RPMI7951 (cell line): ENCODE measurements at places on chromosomes 16 and 17.

GRCh38 chr16:53517851-53518250 lies 14.8 kb upstream of the AKTIP start:
- DNase-seq = no peak

DNA sequence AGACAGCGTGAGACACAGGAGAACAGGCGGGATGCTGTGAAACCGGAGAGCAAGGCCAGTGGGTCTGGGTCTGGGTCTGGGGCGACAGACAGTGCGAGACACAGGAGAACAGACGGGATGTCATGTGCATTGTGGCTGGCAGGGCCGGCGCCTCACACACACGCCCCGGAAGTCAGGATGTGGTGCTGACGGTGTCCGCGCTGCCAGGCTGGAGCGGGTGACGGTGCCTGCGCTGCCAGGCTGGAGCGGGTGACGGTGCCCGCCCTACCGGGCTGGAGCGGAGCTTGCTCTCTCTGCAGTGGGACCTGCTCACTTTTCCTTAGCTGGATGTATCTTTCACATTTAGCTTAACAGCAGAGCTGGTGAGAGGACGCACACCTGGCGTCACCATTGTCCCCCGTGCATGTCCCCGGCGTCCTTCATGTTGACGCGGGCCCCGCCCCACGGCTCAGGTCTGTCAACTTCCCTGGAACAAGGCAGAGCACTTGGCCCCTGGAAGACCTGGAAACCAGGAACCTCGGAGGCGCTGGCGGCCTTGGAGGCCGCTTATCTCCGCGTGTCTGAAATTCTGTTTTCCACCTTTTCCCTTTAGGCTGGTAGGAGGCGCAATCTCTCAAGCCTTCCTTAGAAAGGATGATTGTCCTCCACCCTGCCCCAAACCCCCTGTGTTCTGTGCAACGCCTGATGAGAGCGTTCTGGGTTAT lies 43.0 kb upstream of the ZNF750 start:
- no peak for DNase-seq

DNA sequence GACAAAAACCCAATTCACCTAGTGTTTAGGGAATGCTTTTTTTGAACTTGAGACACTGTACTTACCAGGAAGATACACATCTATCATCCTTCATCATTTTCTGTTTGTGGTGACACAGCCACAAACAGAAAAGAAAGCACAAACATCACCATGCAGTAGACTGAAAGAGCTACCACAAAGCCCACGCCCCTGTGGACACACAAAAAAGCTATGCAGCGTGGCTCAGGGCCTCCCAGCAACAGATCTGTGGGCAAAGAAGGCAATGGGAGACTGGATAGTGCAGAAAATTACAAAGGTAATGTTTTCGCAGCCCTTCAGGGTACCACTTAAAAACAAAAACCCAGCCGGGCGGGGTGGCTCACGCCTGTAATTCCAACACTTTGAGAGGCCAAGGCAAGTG lies 9.6 kb downstream of the COTL1 start:
- no peak for DNase-seq

DNA sequence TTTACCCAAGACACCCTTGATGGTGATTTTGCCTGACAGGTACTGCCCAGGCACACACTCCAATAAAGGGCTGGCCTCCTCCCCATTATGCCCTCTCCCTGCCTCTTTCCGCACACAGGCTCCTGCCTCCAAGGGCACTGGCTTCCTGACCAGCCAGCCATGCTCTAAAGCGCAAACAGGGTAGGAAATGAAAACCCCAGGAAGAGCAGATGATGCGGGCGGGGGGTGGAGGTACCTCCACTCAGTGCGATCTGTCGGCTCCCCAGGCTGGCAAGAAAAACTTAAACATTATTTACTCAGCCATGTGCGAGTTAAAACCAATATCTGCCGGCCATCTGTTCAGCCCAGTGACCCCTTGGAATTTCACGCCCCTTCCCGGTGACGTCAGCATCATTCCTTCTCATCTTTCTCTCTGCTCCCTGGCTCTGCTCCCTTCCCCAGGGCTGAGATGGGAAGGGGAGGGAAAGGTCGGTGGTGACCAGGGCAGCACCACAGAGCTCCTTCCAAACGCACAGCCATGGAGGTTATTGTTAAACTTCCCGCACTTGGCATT lies 262.5 kb downstream of the CBLN1 start:
- DNase-seq = peak; percentile 50

- no peak for DNase-seq
Measured at GRCh38 chr16:4384509-4384942, 12.9 kb downstream of the VASN start.

GRCh38 chr17:55709984-55710383 lies 12.7 kb downstream of the TMEM100 start:
- DNase-seq = no peak

- DNase-seq = peak; percentile 58
Measured at GRCh38 chr16:14181371-14182050, 110.4 kb downstream of the MRTFB start.

DNA sequence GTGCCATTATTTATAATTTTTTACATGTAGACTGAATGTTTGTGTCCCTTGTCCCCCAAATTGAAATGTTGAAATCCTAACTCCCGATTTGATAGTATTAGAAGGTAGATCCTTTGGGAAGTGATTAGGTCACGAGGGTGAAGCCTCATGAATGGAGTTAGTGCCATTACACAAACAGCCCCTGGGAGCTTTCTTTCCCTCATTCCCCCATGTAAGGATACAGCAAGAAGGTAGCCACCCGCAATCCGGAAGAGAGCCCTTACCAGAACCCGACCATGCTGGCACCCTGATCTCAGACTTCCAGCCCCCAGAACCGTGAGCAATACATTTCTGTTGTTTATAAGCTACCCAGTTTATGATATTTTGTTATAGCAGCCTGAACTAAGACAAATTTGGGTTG lies 143.2 kb downstream of the NPIPB5 start:
- DNase-seq = no peak

DNA sequence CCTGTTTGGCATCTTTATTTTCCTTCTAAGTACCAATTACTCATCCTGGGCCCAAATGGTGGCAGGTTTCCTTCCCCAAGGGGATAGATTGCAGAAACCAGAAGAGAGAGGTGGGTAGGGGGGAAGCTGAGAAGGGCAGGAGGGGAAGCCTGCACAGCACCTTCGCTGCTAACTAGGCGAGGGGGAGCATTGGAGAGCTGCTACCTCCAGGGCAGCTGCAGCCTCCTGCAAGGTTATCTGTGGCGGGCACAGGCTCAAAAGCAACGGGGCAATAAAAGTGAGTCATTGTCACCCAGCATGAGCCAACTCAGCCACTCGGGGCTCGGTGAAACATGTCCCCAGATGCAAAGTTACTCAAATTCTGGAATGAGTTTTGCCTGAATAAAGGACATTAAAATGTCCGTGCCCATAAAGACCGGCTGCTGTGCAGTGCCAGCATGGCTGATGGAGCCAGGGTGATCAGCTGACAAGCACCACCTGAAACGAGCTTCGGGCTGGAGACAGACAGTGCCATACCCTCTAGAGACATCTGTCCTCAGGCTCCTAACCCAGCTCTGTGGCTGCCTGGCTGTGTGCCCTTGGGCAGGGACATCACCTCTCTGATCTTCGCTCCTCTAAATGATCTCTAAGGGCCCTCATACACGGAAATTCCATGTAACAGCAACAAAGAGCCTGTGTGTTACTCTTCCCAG lies 68.1 kb upstream of the GRIN2A start:
- no peak for DNase-seq

- peak; percentile 28 for DNase-seq
Measured at GRCh38 chr16:72013389-72013788, 4.8 kb downstream of the DHODH start.

DNA sequence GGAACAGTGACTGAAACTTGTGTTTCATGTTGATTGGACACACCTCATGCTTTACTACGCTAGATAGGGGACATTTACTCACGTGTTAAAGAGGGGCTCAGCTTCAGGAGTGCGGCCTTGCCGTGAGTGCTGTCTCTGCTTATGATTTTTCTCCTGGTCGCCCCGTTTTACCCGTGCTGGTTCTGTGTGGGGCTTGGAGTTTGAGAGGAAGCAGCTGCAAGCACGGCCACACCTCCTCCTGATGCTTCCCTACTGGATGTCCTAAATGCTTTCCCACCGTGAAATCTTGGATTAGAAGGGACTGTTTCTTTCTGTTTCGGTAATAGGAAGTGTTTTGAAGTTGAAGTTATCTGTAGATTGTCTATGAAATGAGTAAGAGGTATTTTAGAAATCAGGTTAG lies 54.0 kb upstream of the ZNF750 start:
- no peak for DNase-seq

DNA sequence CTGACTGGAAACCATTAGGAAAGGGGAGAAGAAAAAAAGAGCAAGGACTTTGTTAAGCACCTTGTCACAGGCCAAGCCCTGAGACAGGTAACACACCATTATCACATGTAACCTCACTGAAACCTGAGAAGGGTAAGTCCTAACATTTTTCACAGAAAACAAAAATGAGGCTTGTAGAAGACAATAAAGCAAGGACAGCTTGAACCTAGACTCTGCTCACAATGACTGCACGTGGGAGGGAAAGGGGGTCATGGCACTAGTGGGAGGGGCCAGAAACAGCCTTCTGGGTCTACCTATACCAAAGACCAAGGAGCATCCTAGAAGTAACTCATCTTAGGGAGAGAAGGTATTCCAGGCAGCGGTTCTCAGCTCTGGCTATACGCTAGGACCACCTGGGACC lies 7.5 kb downstream of the TK2 start:
- DNase-seq = no peak

- DNase-seq = no peak
Measured at GRCh38 chr17:58913971-58914769, 158.5 kb downstream of the PPM1E start.

DNA sequence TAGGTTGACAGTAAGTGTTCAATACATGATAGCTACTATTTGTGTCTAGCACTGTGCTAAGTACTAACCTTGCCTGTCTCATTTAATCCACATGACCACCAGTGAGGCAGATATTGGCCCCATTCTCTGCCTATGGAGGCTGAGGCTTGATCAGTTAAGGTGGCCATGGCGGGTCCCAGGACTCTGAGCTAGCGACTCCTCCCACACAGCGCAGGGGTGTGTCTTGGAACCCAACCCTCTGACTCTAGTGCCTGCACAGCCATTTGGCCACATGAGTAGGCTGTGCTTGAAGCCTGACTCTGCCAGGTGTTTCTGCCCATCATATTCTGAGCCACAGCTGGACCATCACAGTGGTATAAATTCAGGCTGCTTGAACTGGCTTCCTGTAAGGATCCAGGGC lies 6.4 kb downstream of the NHERF1 start:
- DNase-seq = no peak

DNA sequence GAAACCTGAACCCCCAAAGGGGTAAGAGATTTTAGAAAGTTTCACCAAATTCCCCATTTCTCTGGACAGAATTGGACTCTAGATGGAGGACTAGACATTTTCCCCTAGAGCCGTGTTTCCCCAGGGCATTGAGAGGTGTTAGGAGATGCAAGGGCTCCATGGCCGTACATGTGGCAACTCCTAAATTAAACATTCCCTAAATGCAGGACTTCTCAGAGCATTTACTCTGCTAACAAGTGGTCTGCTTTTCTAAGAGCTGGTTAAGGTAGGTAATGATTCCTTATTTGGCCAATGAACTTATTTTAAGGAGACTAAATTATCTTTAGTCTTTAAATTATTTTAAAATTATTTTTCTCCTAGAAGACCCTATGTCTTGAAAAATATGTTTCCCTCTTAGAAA lies 200.9 kb downstream of the MSI2 start:
- DNase-seq = no peak

DNA sequence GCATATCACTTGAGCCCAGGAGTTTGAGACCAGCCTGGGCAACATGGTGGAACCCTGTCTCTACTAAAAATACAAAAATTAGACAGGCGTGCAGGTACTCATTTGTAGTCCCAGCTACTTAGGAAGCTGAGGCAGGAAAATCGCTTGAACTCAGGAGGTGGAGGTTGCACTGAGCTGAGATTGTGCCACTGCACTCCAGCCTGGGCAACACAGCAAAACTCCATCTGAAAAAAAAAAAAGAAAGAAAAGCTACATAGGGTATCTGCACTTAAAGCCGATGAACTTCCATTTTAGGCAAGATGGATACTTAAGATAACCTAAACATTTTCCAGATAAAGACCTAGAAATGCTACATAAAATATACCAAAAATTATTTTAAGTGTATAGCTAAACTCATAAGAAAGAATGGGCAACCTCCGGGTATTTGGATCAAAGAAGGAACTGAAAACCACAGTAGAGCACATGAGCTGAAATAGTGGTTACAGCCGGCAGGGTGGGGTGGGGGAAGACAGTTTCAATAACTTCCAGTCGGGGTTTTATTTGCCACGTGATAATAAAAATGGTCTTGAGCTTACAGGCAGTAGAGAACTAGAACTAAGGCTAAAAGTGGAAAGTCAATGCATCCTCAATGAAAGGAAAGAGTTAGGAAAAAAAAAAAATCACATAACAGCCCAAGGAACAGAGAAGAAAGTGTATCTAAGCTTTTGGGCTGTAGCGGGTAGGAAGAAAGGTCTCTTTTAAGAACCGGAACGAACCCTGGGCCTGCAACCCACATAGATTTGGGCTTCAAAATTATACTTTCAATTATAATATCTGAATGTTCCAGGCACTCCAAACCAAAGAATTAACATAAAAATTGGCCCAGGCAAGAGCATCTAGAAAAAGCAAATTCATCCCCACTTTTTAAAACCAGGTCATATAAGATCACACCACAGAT lies 53.1 kb downstream of the CFDP1 start:
- DNase-seq = peak; percentile 60

DNA sequence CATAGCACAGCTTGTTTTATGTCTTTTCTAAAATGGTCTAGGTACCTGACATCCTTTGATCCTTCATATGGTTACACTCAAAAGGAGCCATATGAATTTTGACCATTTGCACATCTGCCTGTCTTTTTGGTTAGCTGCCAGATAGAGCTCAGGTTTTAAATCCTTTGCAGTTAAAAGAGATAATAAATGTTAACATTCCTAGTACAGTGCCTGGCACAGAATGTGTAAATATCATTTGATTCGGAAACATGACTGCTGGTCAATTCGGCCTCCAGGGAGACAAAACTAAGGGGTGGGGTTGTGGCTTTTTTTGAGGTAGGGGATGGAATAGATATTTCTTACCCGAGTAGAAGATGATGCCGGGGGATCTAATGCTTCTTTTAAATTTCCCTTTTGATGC lies 64.2 kb downstream of the FTO start:
- DNase-seq = peak; percentile 34

DNA sequence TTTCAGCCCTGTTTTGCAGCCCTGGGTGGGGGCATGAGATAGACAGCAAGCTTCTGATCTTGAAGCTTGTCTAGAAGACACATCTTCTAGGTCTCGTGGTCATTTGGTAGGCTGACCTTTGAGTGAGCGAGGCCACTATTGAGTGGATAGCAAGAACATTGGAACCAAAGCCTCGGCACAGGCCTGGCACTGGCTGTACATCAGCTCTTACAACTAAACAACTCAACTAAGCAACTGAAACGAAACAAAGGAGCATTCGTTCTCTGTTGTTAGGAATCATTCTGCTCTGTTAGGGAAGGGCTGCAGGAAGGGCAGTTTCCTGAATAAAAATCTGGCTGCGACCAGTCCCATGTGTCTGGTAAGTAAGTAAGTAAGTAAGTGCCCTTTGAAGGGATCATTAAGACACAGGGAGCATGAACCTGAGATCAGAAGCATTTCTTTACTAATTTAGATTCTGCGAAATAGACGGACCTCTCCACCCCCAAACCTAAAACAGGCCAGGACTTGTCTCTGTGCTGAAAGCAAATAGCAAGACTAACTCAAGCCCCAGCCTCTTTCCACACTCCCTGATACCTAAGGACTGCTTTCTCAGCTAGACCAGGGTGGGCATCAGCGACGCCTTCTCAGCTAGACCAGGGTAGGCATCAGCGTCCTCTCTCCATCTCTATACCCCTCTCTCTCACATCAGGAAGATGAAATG lies 22.7 kb downstream of the CYB561 start:
- DNase-seq = no peak
